ENCODE measurements at places on chromosomes 2 and 18.

DNA sequence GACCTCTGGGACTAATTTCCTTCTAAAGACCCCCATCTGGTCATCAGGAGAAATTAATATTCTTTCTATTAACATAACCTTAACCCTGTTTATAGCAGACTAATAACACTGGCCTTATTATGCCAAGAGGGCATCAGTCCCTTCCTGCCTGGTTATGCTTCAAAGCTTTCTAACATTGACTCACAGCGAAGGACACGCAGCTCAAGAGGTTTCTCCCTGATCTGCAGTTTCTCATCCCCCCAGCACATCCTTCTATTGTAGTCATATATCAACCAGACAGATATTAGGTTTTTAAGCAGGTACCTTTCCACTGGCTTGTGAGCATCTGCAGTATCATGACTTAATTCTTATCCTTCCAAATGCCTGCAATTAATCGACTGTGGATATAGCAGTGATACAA lies 100.0 kb upstream of the CXCR4 start:
- DNase-seq = no peak

- DNase-seq = no peak
These were observed 938.9 kb downstream of the CPS1 start for GRCh38 chr2:211495339-211495738.

DNA sequence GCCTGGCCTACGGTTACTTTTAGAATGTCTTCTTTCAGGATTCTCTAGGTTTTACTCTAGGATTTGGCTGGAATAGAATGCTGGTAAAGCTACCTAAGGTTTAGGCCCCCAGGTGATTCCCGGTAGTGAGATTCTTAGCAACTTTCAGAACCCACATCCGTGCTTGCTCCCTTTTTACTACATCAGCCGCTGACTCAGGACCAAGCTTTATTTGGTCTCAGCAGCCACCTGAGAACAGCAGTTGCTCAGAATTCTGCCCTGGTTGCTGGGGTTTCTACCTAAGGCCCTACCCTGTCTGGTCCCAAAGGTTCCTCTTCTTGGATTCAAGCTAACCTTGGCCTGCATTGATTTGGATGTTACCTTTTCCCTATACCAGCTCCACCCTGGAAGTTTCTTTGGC lies 36.1 kb upstream of the NDUFV2 start:
- DNase-seq = no peak

- no peak for DNase-seq
These were observed 179.7 kb downstream of the WDPCP start for GRCh38 chr2:63408530-63408929.

DNA sequence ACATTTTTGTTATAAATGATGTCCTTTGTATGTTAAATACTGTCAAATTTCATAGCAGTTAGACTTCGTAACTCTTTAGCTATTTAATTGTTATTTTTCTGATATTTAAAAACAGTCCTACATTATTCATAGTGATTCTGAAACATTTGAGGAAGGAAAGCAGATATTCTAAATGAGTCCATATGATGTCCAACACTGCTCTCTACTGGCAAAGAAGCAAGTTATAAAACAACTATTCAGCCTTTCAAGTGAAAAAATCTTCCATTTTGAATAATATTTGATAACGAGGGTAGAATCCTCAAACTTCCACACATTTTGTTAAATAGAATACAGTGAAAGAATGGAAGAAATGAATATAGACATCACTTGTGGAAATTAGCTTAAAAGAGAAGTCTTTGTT lies 220.8 kb downstream of the GULP1 start:
- DNase-seq = peak; percentile 76

GRCh38 chr2:158512323-158512722 lies 55.6 kb downstream of the PKP4 start:
- no peak for DNase-seq

DNA sequence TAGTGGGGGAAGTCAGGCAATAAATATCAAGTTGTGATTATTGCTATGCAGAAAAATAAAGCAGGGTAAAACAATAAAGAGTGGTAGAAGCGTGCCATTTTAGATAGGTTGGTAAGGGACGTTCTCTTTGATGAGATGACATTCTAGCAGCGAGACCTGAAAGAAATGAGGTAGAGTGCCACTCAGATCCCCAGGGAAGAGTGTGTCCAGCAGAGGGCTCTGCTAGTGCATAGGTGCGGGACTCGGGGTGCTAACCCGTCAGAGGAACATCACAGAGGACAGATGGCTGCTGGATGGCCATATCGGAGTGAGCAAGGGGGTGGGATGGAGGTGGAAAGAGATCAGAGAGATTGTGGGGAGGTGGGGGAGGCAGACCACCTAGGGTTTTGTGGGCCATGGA lies 16.3 kb upstream of the GTF2A1L start:
- peak; percentile 22 for DNase-seq

Measured in HCEC 1CT (cell line).